Stimulated activated CD4-positive, alpha-beta T cell treated with anti-CD3 and anti-CD28 coated beads, Interleukin-12 subunit alpha, Interleukin-12 subunit beta, amount 100 ng/mL, for 4 hours (primary cell): ENCODE measurements at places on chromosomes 7 and 10.

DNA sequence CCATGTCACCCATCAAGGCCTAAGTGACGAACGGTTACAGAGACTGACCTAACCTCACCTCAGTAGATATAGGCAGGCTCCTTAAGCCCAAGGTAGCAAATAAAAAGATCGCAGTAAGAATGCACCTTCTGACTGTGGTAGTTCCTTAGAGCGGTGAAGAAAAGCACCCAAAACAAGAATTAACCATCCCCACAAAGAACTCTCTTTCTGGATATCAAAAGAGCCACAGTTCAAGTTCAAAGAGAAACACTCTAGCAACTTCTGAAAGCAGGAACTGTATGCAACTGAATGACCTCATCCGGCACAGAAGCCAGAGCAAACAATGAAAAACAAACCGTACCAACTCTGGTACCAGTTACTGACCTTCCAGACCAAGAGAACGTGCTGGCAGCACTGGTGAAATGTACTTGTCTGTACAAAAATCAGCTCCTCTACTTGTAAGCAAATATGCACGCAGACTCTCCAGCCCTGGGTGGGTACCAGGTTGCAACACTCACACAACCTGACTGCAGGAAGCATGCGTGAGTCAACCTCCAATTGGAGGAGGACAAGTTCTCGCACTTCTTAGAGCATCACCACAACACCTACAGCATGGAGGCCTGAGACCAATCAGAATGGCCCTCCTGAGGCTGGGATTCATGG is 202.7 kb downstream of the FAM107B start:
- DNase-seq = no peak

DNA sequence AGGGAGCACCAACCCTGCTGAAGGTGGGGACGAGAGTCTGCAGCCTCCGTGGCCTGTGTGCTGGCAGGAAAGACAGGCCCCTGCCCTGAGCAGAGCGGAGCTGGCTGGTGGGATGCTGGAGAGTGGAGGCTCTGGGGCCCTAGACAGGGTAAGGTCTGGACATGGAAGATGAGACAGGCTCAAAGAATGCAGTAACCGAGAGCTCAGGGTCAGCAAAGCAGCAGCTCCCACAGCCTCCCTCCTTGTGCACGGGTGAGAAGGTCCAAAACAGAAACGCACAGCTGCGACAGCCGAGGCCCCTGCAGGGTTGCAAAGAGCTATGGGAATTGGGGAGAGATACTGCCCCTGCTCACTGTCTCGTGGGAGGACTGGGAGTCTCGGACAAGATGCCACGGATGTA is 80.5 kb downstream of the TNS3 start:
- DNase-seq = no peak

DNA sequence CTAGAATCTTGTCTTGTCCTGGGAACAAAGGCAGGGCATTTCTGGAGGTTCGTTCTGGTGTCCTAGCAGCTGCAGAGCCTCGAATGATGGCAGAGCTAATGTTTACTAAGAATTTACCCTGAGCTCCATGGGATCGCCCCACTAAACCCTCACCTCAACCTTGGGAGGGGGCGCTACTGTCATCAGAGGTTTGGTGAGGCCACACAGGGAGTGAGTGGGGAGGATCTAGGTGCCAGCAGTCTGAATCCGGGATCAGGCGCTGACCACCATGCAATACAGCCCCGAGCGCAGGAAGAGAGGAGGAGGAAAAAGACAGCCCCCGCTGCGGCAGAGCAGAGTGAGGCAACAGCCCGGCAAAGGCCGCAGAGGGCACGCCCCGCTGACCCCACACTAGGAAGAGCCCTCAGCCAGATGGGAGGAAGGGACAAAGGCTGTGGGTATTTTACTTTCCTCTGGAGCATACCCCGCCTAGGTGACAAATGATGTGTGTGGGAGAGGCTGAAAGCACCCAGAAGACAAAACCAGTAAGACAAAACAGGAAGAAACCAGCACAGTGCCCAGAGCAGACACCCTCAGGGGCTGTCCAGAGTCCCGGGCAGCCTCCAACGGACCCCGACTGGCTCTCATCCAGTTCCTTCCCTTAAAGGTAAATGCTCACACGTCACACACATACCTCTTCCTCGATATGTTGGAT is 103.5 kb downstream of the FAM53B start:
- no peak for DNase-seq

DNA sequence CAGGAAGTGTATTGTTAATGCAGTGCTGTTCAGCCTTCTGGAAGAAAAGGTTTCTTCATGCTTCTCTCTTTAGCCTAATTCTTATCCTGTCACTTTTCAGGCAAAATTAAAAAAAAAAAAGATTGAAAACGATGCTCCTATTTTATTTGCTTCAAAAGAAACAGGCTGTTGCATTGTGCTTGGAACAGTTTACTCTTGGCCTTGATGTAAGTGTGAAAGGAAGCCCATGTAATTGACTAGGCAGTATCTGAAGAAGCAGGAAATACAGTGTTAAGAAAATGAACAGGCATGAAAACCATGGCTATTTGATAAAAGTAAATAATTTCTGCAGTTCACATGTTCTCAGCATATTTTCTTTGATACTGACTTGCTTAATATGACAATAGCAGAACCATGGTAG is 40.4 kb upstream of the ATRNL1 start:
- no peak for DNase-seq

- no peak for DNase-seq
These were observed 28.0 kb upstream of the HIBADH start for GRCh38 chr7:27690649-27691048.

- no peak for DNase-seq
These were observed 207.1 kb downstream of the TRIL start for GRCh38 chr7:28750981-28751380.

- no peak for DNase-seq
These were observed 106.2 kb downstream of the REEP3 start for GRCh38 chr10:63627396-63627795.

DNA sequence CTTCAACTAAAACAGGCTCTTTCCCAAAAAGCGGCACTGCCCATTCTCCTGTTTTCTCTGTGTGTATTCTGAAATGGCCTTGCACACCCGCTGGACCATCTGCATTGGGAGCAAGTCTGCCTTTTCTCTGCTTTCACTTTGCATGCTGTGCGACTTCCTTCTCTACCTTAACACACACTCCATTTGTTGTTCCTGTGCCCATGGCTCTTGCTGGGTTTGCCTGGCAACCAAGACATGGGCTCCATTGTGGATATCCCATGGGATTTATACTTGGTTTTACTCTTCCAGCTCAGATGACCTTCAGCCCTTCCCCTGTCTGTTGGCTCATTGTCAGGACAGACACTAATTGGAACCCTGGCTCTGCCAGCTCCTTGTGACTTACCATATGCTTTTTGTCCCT is 465.3 kb downstream of the REEP3 start:
- DNase-seq = no peak

DNA sequence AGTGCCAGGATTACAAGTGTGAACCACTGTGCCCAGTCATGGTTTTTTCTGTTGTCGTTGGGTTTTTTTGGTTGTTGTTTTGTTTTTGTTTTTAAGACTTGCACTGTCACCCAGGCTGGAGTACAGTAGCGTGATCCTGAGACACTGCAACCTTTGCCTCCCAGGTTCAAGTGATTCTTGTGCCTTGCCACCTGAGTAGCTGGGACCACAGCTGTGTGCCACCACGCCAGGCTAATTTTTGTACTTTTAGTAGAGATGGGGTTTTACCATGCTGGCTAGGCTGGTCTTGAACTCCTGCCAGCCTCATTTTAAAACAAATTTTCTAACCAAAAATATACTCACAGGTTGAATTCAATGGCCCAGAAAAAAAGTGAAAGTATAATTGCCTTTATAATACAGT is 174.1 kb downstream of the AHR start:
- no peak for DNase-seq

- no peak for DNase-seq
These were observed 10.2 kb downstream of the MAD1L1 start for GRCh38 chr7:2222516-2222915.

- DNase-seq = no peak
These were observed 26.8 kb downstream of the DNAJC1 start for GRCh38 chr10:21976739-21977138.

DNA sequence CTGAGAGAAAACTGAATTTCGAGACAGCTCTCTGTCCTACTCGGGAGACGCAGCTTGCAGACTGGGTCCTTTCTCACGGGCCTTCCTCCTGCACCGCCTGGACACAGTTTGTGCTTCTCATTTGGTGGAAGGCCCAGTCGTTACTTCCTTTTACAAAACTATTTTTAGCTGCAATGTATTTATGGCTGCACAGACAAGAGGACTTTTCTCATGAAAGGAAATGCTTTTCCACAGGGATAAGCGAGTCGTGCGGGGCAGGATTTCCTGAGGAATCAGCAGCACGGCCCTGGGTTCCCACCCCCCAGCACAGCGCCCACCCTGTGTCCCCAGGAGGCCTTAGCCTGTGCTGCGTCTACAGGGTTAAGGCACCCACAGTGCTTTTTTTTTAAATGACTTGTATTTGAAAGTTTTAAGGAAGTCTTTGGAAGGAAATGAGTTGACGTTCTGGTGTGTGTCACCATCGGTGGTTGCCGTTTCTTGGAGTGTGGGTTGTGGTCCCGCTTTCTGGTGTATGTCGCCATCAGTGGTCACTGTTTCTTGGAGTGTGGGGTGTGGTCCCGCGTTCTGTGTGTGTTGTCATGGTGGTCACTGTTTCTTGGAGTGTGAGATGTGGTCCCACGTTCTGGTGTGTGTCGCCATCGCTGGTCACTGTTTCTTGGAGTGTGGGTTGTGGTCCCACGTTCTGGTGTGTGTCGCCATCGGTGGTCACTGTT is 50.9 kb downstream of the INPP5A start:
- DNase-seq = no peak

DNA sequence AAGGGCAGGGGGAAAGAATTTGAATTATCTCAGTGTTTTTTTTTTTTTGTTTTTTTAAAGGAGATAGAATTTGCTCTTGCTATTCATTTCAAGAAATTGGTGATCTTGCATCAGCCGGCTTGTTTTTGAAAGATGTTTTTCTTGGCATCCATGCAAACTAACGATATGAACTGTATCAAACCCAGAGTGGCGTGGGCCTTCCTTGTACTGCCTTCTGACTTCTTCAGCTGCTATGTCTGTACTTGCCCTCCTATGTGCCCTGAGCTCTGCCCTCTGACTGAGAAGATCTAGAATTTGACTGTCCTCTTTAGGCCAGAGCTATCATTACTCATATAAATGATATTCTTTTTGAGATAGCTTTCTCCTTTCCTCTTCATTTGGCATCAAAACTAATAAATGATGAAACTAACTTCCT is 183.1 kb downstream of the EXOC4 start:
- no peak for DNase-seq

DNA sequence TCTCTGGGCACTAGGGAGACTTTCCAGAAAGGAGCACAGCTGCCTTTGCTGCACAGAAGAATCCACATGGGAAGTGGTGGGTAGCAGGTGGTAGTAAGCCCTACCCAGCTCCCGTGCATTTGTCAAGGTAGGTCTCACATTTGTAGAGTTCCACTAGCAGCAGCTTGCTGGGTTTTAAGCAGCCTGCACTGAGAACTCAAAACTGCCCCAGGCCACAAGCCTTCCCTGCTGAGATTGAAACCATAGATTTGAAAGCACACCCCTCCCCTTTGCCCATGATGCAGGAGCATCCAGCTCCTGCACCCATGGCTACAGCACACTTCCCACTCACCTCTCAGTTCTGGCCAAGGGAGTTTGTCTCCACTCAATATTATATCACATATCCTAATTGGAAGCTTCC is 604.5 kb upstream of the STEAP1 start:
- DNase-seq = no peak

DNA sequence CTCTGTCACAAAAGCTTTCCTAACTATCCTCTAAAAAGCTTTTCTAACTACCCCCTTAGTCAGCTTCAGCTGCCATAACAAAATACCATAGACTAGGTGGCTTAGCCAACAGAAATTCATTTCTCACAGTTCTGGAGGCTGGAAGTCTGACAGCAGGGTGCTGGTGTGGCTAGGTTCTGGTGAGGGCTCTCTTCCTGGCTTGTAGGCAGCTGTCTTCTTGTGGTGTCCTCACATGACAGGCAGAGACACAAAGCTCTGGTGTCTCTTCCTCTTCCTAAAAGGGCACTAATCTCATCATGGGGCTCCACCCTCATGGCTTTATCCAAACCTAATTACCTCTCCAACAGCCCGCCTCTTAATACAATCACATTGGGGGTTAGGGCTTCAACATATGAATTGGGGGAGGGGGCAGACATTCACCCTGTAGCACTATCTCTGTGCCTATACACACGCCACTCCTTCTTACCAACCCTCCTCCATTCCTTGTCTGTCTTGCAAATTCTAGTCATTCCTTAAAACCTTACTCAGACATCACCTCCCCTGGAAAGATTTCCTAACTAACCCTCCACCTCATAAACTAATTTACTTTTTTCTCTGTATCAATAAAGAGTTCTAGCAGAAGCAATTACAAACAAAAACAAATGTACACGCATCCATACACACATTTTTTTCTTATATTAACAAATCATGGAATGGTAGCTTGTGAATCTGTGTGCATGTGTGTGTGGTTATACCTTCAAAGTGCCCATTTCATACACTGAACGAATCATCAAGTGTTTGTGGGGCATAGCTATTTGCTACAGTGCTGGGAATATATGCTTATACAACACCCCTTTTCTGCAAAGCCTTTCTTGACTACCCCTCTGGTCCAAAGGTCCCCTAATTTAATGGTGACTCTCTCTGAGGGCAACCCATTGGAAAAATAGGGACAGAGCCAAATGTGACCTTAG is 26.4 kb downstream of the RHOBTB1 start:
- DNase-seq = no peak

DNA sequence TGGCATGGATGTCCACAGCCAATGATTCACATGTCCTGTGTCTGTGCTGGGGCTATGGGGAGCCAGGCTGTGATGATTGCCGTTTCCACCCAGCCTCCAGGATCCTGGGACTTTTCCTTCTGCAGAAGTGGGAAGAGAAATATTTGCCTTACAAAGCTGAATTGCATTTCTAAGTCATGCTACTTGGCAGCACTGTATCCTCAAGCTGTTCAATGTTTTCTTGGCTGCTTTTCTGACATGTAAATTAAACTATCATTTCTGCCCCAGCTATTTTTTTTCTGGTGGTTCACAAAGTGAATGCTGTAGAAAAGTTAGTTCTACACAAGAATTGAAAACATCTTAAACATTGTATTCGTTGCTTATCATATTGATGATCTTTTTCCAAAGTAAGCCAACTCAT is 51.9 kb upstream of the TCERG1L start:
- DNase-seq = no peak

GRCh38 chr7:71430246-71430645 is 298.3 kb downstream of the GALNT17 start:
- no peak for DNase-seq
